ENCODE measurements at places on chromosomes 11 and 22.

DNA sequence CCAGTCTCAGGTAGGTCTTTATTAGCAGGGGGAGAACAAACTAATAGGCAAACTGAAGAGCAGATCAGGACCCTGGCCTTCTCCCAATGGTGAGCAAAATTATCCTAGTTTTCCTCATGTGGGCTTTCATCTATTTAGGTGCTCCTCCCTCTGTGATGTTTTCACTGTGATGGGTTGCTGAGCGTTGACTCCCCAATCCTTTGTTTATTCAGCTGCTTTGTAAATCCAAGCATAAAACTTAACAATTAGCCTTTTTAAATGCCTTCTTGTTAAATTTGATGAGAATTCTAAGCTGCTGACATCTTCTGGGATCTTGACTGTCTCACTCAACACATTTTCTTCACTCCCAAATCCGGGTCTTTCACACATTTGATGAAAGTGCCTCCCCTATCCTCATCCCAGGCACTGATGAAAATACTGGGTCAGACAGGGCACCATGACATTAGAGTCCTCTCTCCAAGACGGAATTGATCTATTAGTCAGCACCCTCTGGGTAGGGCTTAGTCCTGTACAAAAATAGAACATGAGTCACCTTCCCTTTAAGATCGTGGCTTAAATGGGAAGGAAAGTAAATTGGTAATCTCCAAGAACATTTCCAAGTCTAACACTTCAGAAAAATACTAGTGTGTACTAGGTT lies 199.3 kb upstream of the ISX start:
- no peak for DNase-seq

- peak; percentile 19 for DNase-seq
Observed at GRCh38 chr22:35868938-35869337, 151.3 kb downstream of the APOL5 start.

GRCh38 chr22:49017482-49018329 lies 810.0 kb downstream of the BRD1 start:
- no peak for DNase-seq

DNA sequence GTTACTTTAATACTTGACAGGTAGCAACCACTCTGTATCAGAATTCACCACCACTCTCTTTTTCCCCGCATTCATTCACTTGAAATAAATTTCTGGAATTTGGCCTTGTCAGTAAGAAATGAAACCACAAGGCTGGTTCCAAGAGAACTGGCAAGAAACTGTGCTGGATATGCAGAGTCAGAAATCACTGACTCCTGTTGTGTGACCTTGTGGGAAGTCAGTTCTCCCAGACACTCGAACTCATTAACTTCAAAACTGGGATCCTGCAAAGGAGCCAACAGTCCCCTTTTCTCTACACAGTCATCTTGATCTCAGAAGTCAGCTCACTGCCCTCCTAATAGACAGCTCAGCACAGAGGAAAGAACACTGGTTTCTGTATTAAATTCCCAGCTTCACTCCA lies 142.7 kb downstream of the LRRC4C start:
- DNase-seq, result peak; percentile 25

DNA sequence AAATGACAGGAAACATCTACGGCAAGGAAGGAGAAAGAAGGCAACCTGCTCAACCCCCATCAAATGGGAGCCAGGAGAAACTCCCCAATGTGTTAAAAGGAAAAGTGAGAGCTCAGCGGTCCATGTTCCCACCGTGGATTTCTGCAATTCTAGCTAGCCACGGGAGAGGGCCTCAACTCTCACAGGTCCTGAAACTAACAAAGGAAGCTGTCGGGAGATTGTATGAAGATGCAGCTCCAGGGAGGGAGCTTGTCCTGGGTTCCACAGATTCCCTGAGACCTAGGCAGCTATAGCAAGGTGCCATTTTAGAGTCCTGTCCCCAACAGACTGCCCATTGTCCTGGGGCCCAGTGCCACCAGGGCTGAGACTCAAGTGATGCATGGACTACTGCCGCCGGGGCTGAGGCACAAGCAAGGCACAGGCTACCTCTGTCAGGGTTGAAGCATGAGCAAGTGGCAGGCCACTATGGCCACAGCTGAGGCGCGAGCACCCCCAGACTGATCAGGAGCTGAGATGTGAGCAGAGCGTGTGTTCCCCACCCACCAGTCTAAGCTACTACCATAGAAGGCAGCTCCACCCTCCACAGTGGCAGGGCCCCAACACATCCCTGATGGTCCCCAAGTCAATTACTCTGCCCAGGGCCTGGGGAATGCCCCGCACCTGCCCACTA lies 31.3 kb downstream of the RSF1 start:
- DNase-seq, result no peak
